Lung (tissue), 17 donors: ENCODE measurements at places on chromosomes 5 and 9. TPM values are rescaled to one million over a fixed set of nuclear protein-coding genes. Genes with fewer than 3 reads are reported as not detected.

The PAEP gene
- not detected for total RNA-seq

- peak; percentile 58 for DNase-seq
Measured at GRCh38 chr5:39072925-39073766, 1.1 kb downstream of the RICTOR start.

DNA sequence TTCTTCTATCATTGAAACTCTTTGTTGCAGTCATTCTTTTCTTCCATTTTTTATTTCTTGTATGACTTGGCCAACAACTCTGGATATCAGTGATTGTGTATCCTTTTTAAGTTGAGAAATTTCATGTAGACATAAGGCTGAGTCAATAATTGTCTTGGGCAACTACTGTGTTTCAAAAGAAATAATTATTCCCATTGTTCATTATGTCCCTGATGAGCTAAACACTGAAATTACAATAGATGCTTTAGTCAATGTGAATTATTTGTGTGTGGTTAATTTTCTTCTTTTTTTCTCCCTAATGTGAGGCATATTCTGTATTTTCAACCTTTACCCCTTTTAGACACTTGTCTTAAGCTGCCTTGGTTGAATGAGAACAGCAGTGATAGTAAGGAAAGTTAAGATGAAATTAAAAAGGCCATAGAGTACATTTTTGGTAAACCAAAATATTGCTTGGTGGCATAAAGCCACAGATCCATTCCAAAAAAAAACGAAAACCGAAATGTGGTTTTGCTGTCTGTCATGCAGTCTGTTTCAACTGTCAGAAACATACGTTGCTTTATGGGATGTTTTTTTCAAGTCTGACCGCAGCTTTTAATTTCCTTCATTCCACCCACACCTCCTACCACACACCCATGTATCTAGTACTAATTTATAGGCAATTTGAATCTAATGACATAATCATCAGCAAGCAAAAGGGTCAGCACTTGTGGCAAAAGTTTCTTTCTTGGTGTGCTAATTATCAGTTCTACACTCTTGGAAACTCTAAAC is 21.1 kb downstream of the TLE4 start:
- no peak for DNase-seq

- no peak for DNase-seq
Measured at GRCh38 chr9:126763130-126763764, 41.6 kb upstream of the ZBTB43 start.

DNA sequence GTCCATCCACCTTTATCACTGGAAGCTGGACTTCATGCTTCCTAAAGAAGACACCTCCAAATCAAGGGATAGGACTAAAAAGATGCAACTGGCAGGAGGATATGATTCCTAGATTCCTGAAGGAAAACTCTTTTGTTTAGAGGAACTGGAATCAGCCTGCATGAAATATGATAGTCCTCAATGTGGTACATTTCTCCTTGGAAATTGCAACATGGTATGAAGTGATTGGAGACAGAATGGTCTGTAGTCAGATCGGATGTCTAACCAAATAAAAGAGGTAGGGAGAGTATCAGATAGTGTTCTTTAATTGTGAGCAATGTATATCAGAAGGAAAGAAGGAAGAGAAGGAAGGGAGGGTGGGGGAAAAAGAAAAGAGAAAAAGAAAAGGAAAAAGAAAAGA is 116.1 kb upstream of the FSTL4 start:
- DNase-seq = no peak

GRCh38 chr5:34656001-34656699 is at the start of gene RAI14:
RAI14 (plus strand) TSS chr5:34656328; CDS start chr5:34686920, 30,592 bp downstream.
- DNase-seq = peak; percentile 83

The BSPRY gene
- 12.7 TPM for total RNA-seq

GRCh38 chr5:112186401-112186990 is 232.6 kb downstream of the EPB41L4A start:
- DNase-seq = peak; percentile 69

- DNase-seq = no peak
Measured at GRCh38 chr5:126707080-126707479, 69.9 kb upstream of the LMNB1 start.

The SURF2 gene
- 11.7 TPM for total RNA-seq

The RHOBTB3 gene
- 47.7 TPM for total RNA-seq

GRCh38 chr9:109027176-109027575 is 13.9 kb upstream of the CTNNAL1 start:
- DNase-seq = peak; percentile 36

- DNase-seq = no peak
Measured at GRCh38 chr9:4933177-4933576, 51.9 kb upstream of the JAK2 start.

DNA sequence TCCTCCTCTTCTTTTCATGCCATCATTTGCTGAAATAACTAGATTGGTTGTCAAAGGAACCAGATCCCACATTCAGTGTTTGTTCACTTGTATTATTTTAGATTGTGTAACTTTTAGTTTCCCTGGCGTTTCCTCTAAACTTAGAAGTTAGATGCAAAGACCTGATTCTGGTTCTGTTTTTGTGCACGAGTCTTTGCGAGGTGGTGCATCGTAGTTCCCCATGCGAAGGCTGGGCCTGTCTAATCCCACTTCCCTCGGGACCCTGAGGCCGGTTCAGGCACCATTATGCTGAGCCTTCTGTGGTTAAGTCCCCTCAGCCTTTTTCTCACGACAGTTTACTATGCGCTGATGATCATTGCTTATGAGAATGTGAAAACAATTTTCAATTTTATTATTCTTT is 219.1 kb upstream of the OTULINL start:
- no peak for DNase-seq

GRCh38 chr5:112121258-112121657 is 297.8 kb downstream of the EPB41L4A start:
- no peak for DNase-seq

- DNase-seq = no peak
Measured at GRCh38 chr5:74454263-74455030, 186.1 kb downstream of the ENC1 start.

- DNase-seq = no peak
Measured at GRCh38 chr5:146043722-146044121, 61.7 kb downstream of the PLAC8L1 start.

The CPLANE1 gene
- 21.6 TPM for total RNA-seq

GRCh38 chr9:125262294-125262991 is 817 bp downstream of the GAPVD1 start:
- peak; percentile 50 for DNase-seq

The PCDHA4 gene
- 1.6 TPM for total RNA-seq

GRCh38 chr9:114348906-114349482 is 19.3 kb downstream of the ORM2 start:
- DNase-seq = peak; percentile 42

DNA sequence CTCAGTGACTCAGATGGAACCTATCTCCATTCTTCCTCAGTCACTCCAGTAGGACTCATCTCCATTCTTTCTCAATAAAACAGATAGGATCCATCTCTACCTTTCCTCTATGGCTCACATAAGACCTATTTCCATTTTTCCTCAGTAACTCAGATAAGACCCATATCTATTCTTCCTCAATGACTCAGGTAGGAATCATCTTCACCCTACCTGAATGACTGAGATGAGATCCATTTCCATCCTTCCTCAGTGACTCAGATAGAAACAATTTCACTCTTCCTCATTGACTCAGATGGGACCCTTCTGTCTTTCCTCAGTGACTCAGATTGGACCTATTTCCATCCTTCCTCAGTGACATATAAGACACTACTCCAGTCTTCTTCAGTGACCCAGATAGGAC is 165.1 kb downstream of the FBXO4 start:
- DNase-seq = no peak

DNA sequence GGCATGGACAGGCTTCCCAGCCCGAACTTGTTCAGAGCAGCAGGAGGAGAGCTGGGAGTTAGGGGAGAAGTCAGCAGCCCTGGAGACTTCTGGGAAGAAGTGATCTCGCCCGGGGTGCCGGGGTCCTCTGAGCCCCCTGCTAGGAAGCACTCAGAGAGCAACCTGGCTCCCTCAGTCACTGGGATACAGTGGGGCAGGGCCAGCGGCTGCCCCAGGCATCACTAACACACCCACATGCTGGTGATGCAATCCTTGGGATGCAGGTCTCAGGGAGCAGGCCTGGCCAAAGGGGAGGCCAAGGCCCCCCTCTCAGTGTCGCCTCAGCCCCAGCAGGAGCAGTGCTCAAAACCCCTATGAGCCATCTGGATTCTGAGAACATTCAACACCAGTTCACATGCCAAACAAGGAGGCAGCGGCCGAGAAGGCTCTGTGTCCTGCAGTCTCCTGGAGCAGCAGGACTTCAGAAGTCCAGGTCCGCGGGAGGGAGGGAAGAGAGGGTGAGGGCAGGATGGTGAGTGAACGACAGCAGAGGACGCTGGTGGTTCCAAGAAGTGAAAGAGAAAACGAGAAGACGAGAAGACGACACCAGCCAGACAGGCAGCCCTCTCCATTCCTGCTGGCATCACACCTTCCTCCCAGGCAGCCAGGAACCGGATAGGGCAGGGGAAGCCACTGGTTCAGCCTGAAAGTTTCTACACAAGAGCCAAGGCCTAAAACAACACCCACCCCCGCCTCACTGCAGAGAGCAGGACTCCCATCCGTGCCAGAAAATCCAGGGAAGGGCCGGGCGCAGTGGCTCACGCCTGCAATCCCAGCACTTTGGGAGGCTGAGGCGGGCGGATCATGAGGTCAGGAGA is 2.3 kb downstream of the PNPLA7 start:
- DNase-seq = no peak

- no peak for DNase-seq
Measured at GRCh38 chr5:96522635-96523355, 89.7 kb upstream of the PCSK1 start.

The LRRC19 gene
- 0.28 TPM for total RNA-seq

The GABRA6 gene
- not detected for total RNA-seq

The RASEF gene
- 23.6 TPM for total RNA-seq

The RLN2 gene
- not detected for total RNA-seq

GRCh38 chr5:127321465-127321864 is 30.9 kb downstream of the MEGF10 start:
- no peak for DNase-seq

DNA sequence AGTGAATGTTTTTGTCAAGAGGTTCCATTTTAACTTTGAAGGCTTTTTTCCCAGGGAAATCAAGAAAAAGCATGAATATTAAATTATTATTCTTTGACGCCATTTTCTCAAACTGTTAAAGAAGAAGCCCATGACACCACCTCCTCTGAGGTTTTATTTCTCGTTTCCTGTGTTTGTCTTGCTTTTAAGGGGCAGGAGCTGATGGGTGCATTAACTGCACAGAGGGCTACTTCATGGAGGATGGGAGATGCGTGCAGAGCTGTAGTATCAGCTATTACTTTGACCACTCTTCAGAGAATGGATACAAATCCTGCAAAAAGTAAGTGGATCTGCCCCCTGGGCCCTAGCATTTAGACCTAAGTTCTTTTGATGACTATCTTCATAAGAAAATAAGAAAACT is 205.3 kb downstream of the RFK start:
- no peak for DNase-seq

The CXCL14 gene
- 1.6 TPM for total RNA-seq

The IFNA2 gene
- not detected for total RNA-seq

DNA sequence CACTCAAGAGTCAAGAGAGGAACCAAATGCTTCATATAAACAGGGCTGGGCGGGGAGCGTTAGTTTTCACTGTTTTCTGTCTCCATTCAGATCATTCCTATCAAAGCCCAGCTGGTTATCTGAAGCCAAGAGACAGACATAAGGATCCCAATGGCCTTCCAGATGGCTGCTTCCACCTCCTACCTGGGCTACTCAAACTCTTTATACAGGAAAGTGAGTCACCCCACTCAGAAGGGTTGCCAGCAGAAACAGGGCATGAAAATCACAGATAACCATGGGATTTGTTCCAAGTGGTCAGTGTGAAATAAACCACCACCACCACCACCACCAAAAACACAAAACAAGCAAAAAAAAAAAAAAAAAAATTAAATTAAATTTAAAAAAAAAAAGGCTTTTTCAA is 5.5 kb downstream of the PRSS3 start:
- DNase-seq = no peak

DNA sequence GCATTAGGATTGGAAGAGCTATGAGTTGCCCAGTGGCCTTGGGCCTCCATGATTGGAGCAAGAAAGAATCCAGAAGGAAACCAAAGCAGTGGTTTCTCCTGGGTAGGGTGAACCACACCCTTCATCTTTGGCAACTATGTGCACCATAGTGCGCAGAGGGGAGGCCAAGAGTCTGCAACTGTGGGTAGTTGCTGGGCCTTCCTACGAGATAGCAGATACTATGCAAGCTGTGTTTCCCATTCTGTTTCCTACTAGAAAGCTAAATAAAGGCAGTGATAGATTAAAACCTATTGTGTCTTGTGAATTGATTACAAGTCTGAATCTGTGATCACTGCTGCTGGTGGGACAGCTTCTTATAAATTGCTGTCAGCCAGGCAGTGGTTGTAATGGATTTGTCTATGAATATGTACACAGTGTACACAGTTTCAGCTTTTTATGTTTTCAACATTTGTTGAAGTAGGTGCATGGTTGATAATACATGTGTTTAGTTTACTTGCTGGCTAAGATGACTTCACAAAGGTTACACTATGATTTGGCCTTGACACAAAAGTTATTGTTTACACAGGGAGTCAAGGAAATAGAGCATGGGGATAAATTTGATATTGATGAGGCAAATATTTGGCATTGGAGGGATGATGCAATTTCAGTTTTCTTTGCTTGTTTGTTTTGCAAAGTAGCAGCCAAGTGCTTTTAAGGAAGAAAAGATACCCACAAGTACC is 23.7 kb upstream of the PDE8B start:
- DNase-seq = no peak

- no peak for DNase-seq
Measured at GRCh38 chr5:89662499-89662898, 747.1 kb downstream of the CETN3 start.

- no peak for DNase-seq
Measured at GRCh38 chr5:88952996-88953643, 70.1 kb upstream of the MEF2C start.

- no peak for DNase-seq
Measured at GRCh38 chr9:21852754-21853153, 50.3 kb downstream of the MTAP start.

- DNase-seq = no peak
Measured at GRCh38 chr5:134468921-134469400, 56.5 kb upstream of the JADE2 start.

DNA sequence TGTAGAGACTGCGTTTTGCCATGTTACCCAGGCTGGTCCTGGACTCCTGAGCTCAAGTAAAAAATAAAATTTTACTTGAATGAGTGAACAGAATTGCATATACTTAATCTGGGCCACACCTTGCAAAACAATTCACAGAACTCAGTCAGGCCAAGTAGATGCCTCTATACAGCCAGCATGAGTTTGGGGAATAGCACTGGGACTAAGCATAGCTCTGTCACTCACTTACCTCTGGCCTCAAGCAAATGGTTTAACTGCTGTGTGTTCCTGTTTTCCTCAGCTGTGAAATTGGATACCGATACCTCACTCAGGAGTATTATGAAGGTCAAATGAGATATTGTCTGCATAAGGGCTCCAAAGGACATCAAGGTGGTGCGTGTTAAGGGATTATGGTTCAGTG is 10.9 kb upstream of the FRMPD1 start:
- DNase-seq = no peak
